ENCODE measurements at places on chromosomes 12 and 14. TPM values are rescaled to one million over a fixed set of nuclear protein-coding genes. Genes with fewer than 3 reads are reported as not detected.

The LTA4H gene
- 99.1 TPM for total RNA-seq

The TAS2R42 gene
- not detected for total RNA-seq

The SOX5 gene
- total RNA-seq: not detected

The APOF gene
- total RNA-seq: not detected

The KCNA1 gene
- not detected for total RNA-seq

The LRFN5 gene
- not detected for total RNA-seq

The INSM2 gene
- total RNA-seq: not detected

The SRRM4 gene
- not detected for total RNA-seq

The KLHL33 gene
- total RNA-seq: 0.02 TPM

The ACVRL1 gene
- total RNA-seq: 0.18 TPM

The CACNA1C gene
- 0.02 TPM for total RNA-seq

The GPR84 gene
- not detected for total RNA-seq

The ETV6 gene
- total RNA-seq: 5.0 TPM

The CCDC196 gene
- not detected for total RNA-seq

The CEBPE gene
- total RNA-seq: not detected

The NRL gene
- total RNA-seq: 0.92 TPM

The TSPAN8 gene
- total RNA-seq: not detected

The KCNC2 gene
- total RNA-seq: not detected

The KLRK1 gene
- not detected for total RNA-seq

The LUM gene
- total RNA-seq: 0.44 TPM

The SDS gene
- 0.42 TPM for total RNA-seq

The TEX22 gene
- 0.19 TPM for total RNA-seq

The ASB2 gene
- total RNA-seq: 3.5 TPM

The TESPA1 gene
- total RNA-seq: not detected

The DEPDC4 gene
- 1.3 TPM for total RNA-seq

Data from A549 treated with CORT108297 at 1 μM for 4 hours (cell line).